ENCODE measurements at places on chromosomes 3 and 15.

GRCh38 chr3:184059424-184059823 is 6.6 kb downstream of the HTR3C start:
- DNase-seq, result no peak

DNA sequence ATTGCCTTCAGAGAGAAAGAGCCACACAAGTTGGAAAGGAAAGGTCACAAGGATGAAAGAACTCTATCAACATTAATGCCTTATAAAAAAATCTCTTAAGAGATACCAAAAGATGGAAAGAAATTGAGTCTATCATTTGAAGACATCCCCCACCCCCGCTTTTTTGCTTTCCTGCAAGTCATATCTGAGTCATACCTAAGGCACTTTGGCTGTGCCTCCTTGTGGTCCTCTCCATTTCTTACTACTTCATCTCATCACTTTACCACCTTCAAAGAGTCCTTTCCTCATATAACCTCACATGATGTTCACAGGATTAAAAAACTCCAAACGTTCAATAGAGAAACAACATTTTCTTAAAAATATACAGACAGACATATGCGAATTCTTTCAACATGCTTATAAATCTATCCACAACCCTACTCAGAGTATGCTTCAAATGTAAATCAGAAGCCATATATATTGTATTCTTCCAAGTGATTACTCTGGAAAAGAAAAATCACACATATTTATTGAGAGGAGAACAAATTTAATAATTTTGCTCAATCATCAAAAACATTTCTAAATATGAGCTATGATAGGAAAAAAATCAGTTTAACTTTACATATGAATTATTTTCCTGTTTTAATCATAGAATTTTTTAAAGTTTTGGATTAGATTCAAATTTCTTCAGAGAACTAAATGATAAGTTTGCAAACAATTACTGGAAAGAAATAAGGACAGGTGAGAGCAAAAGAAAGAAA is 1003.9 kb upstream of the CFAP20DC start:
- DNase-seq, result no peak

- no peak for DNase-seq
These were observed 3.6 kb downstream of the TAGLN3 start for GRCh38 chr3:112002096-112002971.

- no peak for DNase-seq
These were observed 827.7 kb downstream of the ROBO1 start for GRCh38 chr3:78940128-78940527.

DNA sequence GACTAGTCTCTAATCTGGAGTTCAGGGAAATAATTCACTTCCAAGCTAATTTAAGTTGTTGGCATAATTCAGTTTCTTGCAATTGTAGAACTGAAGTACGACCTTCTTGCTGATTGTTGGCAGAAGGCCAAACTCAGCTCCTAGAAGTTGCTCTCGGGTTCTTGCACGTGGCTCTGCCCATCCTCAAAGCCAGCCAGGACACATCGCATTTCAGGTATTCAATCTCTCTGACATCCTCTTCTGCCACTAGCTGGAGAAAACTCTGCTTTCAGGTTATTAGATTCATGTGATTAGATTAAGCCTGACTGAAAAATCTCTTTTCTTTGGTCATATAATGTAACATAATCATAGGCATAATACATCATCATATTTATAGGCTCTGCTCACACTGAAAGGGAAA is 362.0 kb downstream of the ZPLD1 start:
- no peak for DNase-seq

DNA sequence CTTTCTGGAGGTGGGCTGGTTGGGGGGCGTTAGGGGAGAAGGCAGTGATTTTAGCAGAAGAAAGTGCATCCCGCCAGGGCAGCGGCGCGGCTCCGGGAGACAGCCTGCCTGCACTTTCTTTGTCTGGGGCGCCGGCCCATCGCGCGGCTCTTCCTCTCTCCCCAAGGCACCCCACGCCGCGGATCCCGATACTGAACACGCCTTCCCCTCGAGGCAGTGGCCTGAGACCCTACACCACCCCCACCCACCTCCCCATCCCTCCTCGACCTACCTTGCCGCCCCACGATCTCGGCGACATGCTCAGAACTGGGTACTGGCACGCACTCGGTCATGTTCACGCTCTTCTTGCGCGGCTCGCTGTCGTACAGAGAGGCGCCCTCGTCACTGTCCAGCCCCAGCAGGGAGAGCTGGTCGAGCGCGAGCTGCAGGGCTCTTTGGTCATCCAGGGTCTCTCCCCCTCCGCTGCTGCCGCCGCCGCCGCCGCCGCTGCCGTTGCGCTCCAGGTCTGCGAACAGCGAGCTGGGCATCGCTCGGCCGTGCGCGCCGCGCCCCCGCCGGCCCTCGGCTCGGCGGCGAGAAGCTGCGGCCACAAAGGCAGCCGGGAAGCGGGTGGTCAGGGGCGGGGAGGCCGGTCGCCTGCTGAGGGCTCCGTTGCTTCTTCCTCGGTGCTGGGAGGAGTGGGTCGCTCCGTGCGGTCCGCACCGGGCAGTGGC is 483 bp downstream of the MEX3B start:
- DNase-seq, result peak; percentile 65

DNA sequence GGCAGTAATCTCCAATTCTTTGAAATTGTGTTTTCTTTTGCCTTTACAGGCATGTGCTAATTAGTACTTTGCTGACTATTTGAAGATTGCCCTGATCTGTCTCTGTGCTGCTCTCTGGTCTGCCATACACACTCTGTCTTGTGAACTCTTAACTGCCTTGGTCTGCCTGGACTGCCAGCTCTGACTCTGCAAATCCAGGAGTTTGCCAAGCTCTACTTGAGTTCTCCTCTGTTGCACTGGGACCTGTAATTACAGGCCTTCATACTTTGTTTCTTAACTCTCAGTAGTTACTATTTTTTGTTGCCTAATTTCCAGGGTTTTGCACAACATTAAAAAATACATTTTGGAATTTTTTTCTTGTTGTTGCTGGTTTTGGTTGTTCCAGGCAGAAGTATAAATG is 155.0 kb downstream of the RSRC1 start:
- DNase-seq, result no peak

GRCh38 chr3:117756563-117756962 is 1047.0 kb downstream of the TUSC7 start:
- DNase-seq, result peak; percentile 58

DNA sequence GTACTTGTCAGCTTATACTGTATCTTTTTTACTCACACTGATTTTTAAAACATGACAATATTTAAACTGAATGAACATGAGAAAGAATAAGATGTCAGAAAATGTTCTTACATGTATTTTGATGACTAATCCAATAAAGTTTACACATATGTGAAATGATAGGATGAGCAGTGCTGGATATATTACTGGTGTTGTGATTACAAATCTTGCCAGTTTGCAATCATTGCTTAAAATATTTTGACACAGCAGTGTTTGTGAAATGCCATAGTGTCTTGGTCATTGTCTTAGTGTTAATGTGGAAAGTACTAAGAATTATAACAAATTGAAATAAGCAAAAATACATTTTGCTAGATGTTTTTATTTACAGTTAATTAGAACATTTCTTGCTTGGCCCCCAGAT is 118.7 kb upstream of the MLF1 start:
- DNase-seq, result no peak

- DNase-seq, result no peak
These were observed 341.7 kb upstream of the KCNH8 start for GRCh38 chr3:18806633-18807032.

GRCh38 chr3:67866571-67866970 is 212.2 kb upstream of the SUCLG2 start:
- DNase-seq, result no peak

DNA sequence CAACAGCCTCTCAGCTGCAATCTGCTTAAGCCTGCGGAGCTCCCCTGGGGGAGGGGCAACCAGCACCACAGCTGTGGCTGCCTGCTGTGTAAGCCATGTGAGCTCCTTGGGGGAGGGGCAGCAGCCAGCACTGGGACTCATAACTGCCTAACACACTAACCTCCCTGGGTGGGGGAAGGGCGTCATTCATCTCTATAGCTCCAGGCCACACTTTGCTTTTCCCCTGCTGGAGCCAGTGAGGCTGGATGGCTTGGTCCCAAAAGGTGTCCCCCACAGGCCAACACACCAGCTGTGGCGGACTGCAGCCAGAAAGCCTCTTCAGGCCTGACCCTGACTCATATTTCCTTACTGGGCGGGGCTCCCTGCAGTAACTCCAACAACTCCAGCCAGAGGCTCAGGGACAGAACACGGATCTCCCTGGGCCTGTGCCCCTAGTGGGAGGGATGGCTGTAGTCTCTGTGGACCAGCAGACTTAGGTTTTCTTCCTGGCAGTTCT is 129.8 kb downstream of the PPM1L start:
- DNase-seq, result peak; percentile 69

- no peak for DNase-seq
These were observed 233.7 kb downstream of the SHQ1 start for GRCh38 chr3:72614394-72615074.

GRCh38 chr15:65183865-65184159 is 1.3 kb downstream of the CLPX start:
- no peak for DNase-seq

DNA sequence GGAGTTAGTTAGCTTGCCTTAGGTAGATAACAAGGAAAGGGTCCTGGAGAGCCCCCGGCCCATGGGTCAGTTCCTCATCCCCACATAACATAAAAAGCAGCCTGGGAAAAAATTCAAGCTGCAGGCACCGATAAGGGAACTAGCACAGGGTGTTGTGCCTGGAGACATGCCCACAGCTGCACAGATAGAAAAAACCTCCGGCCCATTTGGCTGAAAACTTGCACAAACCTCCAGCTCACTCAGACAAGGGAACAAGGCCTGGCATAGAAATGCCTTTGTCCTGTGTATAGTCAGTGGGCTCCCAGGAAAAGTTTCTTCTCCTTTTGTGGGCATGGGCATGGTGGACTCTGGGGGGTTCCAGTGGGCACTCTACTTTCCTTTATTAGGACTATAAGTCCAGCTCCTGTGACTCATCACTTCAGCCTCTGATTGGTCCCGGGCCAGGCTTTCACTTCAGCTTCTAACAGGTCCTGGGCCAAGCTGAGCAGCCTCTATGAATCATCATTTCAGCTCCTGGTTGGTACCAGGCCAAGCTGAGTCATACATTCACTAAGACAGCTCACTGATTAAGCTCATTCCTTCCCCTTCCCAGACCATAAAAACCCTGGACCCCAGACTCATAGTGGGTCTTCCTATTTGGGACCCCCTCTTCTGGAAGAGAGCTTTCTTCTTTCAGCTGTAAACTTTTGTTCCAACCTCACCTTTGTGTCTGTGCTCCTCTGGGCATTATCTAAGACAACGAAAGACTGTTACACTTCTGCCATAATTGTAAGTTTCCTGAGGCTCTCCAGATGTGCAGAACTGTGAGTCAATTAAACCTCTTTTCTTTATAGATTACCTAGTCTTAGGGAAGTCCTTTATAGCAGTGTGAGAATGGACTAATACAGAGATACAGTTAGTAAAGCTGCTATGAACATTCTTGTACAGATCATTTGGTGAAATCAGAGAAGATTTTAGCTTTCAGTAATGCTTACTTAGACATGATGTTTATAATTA is 348.0 kb upstream of the DPPA4 start:
- no peak for DNase-seq

- no peak for DNase-seq
These were observed 76.7 kb downstream of the AAGAB start for GRCh38 chr15:67177752-67178151.

DNA sequence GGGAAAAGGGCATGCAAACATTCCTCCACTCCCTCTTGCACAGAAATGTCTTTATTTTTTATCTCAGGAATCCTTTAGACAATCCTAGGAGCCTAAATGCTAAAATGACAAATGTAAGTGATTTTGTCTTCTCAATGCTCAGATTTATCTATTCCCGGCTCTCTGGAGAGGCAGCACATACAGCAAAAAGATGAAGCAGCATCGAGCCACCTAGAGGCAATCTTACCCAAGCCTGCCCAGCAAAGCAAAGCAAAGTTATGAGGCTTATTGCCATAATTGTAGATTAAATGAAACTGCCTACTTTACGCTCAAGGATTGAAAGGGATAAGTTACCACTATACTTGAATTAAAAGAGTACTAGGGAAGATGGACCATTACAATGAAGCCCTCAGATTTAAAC is 750.4 kb upstream of the NR2F2 start:
- DNase-seq, result no peak

DNA sequence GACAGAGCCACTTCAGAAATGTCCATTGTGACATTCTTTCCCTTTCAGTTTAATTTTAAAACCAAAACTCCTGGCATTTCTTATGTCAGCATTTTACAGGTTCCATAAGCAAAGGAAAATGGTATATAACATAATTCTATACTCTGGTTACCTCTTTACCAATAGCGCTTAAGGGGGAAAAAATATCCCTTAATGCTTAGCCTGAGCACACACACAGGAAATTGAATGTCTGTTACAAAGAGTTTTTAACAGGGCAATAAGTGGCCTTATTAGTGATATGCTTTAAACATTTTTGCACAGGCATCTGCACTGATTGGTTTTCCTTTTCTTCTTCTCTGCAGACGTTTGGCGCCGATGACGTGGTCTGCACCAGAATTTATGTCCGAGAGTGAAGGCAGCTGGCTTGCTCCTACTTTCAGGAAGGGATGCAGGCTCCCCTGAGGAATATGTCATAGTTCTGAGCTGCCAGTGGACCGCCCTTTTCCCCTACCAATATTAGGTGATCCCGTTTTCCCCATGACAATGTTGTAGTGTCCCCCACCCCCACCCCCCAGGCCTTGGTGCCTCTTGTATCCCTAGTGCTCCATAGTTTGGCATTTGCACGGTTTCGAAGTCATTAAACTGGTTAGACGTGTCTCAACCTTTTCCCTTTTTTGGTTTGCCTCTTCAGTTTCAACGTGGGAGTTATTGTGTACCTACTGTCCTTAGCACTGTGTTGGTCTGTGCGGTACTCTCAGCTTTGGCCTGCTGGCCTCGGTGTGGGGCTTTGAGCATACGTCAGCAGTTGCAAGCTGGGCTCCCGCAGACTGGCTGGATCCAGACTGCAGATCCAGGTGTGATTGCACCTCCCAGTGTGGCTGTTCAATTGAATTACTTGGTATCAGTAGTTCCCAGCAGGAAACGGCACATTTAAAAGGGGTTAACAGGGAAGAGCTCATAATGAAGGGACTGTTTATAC is 7.7 kb downstream of the CRABP1 start:
- DNase-seq, result no peak

DNA sequence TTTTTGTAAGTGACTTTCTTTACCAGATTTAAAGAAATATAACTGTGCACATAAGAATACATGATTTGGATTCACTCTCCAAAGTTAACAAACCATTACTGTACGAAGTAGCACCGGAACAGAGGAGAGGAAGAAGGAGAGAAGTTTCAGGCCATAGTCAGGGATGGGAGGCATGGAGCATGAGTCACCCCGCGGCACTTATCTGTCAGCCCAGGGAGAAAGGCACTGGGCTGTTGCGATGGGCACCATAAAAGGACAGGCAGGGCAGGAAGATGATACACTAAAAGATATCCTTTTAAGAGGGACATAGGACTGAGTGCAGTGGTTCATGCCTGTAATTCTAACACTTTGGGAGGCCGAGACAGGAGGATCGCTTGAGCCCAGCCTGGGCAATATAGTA is 37.0 kb downstream of the TTC23 start:
- DNase-seq, result no peak

- DNase-seq, result no peak
These were observed 7.2 kb downstream of the SPG11 start for GRCh38 chr15:44656298-44656697.

All from ecto neural progenitor cell (in vitro differentiated cells).